ENCODE measurements at places on chromosomes 11 and 22.

GRCh38 chr11:82754410-82754809 lies 20.7 kb upstream of the FAM181B start:
- DNase-seq: no peak

- DNase-seq: no peak
These were observed 226.8 kb downstream of the C11orf87 start for GRCh38 chr11:109648804-109649203.

GRCh38 chr22:19664951-19665783 lies 49.1 kb upstream of the SEPTIN5 start:
- no peak for DNase-seq

DNA sequence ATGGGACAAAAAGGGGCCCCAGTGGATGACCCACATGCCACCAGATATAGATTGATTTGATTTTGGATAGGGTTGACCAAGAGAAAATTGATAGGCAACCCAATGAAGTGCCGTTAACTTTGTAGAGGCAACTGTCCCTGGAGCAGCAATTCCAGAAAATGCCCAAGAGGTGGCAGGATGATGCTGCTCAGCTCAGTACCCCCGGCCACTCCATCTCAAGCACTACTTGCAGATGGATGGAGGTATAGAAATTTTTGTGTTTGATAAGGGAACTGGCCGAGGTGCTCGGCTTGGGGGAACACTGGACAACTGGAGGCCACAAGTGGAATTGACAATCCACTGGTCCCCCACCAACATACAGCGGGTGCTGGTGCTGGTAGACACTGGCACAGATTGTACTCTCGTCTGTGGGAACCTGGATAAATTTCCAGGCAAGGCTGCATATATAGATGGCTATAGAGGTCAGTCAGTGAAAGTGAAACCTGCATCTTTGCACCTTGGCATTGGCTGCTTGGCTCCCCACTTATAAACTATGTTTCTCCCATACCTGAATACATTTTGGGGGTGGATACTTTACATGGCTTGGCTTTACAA lies 86.3 kb downstream of the CCDC83 start:
- peak; percentile 62 for DNase-seq

- no peak for DNase-seq
These were observed 109.3 kb downstream of the FBXO7 start for GRCh38 chr22:32583921-32584335.

DNA sequence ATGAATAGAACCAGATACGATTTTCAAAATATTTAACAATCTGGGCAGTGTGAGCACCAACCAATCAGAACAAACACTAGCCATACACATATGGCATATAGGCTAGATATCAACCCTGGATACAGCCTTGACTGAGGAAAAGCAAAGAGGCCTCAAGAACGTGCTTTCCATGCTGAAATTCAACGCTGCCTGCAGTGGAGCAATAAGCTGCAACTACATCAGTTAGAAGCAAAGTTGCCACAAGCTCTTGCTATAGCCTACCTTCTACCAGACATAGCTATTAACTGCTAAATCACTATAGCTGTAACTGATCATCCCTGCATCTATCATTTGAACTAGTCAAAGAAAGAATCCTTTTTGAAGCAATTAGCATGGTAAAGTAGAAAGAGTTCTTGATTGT lies 42.5 kb downstream of the DENND5A start:
- DNase-seq: no peak

GRCh38 chr11:7671347-7672215 lies 1.7 kb downstream of the CYB5R2 start:
- DNase-seq: no peak

GRCh38 chr11:118060869-118061268 lies 16.0 kb upstream of the TMPRSS4 start:
- DNase-seq: no peak

GRCh38 chr11:77677138-77677537 lies 39.5 kb upstream of the CLNS1A start:
- no peak for DNase-seq

- DNase-seq: no peak
These were observed 12.4 kb downstream of the PLEKHA7 start for GRCh38 chr11:17001806-17002205.

DNA sequence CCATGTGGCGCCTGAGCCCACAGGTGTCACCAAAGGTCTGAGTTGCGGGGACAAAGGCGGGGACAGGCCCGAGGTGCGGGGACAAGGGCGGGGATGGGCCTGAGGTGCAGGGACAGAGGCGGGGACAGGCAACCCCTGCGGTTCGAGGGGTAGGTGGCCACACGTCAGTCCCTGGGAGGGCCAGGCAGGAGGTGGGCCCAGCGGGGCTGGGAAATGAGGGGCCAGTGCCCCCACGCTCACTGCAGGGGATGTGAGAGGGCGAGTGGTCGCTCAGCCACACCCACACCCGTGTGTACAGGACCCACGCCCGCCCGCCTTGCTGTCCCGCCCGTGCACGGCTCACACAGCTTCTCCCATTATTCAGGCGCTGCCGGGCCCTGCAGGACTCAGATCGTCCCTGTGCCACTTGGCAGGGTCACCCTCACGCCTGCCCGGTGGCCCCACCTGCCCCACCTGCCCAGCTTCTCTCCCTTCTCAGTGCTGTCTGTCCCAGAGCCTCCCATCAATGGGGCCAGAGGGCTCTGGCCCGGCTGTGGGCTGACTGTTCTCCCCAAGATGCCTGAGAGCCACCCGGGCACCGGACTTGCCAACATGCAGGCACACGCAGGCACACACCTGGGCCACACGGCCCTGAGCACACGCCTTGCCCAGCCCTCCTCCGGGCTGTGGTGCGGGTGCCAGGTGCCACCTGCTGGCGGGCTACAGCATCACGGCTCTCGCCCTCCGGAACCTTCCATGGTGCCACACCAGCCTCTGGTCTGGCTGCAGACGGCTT lies 14.2 kb upstream of the MUC6 start:
- peak; percentile 44 for DNase-seq

- peak; percentile 53 for DNase-seq
These were observed 79.0 kb downstream of the AASDHPPT start for GRCh38 chr11:106156290-106156937.

GRCh38 chr11:130858215-130858614 lies 58.1 kb downstream of the SNX19 start:
- DNase-seq: no peak

- no peak for DNase-seq
These were observed 1420.7 kb downstream of the TBC1D22A start for GRCh38 chr22:48182846-48183805.

DNA sequence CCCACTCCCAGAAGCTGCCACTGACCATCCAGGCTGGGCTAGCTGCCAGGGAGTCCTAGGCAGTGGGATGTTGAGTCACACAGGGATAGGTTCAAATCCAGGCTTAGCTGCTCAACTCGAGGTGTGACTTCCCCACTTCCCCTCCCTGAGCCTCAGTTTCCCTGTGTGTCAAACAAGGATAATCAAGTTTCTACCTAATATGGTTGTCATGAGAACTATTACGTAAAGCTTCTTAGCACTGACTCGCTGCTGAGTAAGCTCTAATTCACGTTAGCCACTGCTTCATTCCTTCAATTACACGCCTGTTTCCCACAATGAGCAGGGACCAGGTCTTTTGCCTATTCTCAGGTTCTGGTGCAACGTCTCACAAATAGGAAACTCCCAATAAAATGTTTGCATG lies 67.7 kb downstream of the SEZ6L start:
- peak; percentile 27 for DNase-seq

DNA sequence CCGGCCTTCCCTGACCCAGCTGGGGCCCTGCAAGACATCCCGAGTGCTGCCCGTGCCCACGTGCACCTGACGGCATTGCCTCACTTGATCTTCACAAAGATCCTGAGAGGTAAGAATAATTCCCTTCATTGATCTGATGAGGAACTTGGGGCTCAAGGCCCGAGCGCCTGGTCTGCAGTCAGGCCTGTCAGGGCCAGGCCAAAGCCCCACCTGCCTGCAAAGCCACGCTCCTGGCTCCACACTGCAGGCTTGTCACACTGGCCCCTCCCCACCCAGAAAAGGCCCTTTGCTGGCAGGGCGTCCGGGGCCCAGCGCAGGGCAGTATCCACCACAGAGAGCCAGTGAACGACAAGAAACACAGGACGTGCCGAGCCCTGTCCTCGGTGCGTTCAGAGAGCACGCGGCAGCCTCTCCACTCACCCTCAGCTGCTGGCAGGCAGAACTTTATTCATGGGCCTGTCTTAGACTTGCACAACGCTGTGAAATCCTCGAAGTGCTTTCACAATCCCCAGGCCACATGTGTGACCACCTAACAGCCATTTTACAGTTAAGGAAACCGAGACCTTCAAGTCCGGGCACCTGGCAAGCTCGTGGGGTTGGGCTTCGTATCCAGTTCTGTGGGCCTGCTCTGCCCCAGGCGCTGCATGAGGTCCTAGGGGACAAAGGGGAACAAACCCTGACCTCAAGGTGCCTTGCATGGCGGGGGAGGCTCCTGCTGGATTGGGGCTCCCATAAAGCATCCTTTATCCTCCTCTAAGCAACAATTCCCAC lies 14.8 kb downstream of the KIAA0930 start:
- DNase-seq: no peak

- no peak for DNase-seq
These were observed 90.8 kb downstream of the TECTA start for GRCh38 chr11:121191818-121192217.

GRCh38 chr11:10655943-10656576 lies 37.5 kb downstream of the IRAG1 start:
- peak; percentile 46 for DNase-seq

GRCh38 chr11:20158597-20159257 lies 1.5 kb downstream of the DBX1 start:
- peak; percentile 74 for DNase-seq

DNA sequence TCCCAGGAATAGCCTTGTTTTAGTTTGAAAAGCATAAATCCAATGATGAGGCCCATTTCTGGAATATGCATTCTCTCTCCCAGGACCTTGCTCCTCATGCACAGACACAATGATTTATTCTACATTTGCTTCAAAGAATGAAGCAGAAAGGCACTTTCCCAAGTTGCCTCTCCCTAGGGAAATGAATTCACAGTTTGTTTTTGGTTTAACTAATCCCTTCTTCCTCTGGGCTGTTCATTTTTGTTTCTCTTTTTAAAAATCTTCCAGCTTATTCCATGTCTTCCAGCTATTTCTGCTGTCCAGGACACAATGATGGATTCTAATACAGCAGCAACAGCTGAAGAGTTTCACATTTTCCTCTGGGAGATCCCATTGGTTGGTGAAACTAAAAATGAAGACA lies 1529.2 kb upstream of the TENM4 start:
- peak; percentile 57 for DNase-seq

DNA sequence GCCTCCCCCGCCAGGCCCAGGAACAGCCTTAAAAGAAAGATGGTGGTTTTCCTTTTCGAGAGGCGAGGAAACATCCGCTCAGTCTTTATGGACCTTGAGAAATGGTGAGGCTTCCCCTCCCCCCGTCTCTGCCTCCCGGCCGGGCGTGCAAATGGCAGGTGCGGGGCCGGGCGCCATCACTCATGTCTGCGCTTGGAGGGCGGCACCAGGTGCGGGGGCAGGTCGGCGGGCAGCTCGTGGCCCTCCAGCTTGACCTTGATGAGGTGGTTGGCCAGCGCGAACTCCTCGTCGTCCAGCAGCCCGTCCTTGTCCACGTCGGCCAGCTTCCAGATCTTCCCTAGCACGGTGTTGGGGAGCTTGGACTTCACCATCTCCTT lies 9.7 kb upstream of the CDC42BPG start:
- DNase-seq: no peak

DNA sequence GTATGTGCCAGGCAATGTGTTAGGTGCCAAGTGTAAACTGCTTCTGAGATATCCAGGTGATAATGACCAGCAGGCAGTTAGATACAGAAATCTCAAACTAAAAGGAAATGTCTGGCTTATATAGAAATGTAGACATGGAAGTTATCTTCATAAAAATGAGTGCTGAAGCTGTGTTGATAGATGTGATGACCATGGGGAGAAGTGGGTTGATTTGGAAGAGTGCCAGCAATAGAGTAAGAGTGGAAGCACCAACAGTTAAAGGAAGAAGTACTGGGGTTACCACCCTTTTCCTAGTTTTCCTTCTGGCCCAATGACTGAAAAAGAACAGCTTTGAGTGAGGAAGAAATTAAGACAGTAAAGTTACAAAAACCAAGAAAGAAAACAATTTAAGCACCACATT lies 68.5 kb downstream of the C2CD3 start:
- DNase-seq: no peak

- DNase-seq: no peak
These were observed 13.3 kb downstream of the MYRF start for GRCh38 chr11:61765550-61766253.

DNA sequence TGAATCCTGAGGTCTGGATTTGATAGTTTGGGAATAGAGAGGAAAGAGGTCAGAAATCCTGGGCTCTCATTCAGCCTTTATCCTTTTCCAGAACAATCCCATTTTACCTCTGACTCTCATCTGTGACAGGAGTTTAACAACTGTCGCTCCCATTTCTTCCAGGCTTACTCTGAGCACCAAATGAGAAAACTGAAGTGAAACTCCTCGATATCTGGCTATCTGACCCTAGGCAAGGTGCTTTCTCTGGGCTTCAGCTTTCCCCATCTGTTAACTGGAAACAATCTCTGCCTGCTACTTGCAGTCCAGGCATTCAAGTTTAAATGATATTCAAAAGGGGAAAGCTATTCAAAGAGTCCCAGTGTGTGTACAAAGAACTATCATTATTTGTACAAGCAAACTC lies 50.1 kb downstream of the NRXN2 start:
- DNase-seq: no peak

- DNase-seq: no peak
These were observed 43.5 kb downstream of the EIF3F start for GRCh38 chr11:8030526-8031247.

- DNase-seq: no peak
These were observed 10.3 kb downstream of the PLAAT2 start for GRCh38 chr11:63552921-63553320.

DNA sequence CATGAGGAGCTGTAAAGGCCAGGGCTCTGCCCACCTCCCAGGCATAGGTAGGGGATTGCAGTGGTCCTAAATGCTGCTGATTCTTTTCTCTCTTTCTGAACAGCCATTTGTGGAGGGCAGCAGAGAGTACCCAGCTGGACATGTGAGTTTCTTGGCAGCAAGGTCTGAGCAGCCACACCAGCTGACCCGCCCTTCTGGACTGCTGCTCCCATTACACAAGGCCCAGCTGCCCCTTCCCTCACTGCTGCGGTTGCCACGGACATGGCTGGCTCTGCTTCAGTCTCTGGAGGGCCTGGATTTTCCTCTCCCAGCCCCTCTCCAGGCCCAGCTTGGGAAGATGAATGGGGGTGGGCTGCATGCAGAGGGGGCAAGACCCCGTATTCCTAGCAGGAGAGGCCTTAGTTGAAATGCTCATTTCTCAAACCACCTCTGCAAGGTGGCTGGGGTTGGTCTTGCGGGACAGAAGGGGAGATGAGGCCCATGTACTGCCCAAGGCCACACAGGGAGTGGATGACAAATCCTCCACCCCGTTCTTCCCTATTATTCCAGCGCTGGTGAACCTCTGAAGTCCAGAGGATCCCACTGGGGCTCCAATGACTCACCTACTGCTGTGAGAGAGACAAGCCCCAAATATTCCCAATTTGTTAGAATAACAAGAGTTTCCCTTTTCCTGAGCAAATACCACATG lies 4.6 kb downstream of the LGALS12 start:
- peak; percentile 88 for DNase-seq

All from fibroblast of skin of back (primary cell).